ENCODE measurements at places on chromosomes 12 and 14.
A peak's percentile ranks its signal among the peaks of the same experiment; 100 is the strongest.

DNA sequence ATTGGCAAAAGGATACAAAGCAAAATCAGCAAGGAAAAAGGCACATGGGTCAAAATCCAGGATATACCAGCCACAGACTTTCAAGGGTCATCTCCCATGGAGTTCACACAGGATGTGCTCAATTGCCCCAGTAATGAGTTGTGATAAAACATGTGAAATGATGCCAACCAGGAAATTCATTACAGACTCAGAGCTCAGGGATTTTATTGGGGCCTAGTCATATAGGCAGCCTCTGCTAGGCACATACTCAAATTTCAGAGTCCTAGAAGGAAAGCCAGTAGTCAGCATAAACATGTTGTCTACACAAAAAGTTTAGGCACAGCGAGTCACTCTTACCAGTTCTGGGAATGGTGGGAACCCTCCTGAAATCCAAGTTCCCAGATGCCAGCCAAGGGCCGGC is 64.4 kb upstream of the OSBPL8 start:
- DNase-seq = peak; percentile 19

DNA sequence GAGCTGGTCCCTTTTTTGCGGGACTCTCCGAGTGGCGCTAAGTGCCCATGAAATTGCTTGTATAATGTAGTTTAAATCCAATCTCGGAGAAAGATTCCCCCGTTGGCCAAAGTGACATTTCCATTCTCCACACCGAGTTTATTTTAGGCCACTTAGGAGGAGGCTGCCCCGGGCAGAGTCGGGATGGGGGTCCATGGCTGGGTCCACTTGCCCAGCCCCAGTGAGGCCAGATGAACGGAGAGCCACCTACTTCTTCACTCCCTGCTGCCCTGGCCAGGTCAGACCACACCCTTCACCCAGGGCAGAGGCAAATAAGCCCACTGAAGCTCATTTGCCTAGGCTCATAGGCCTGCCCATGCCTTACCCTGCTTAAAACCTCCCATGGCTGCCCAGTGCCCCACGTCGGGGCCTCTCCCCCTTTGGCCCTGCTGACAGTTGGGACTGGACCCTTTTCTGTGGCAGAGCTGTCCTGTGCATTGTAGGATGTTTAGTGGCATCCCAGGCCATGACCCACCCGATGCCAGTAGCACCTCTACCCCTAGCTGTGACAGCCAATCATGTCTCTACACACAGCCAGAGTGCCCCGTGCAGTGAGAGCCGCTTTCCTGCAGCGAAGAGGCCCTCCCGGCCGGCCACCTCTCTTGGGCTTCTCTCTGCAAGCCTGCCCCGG is 51.3 kb downstream of the FAM222A start:
- DNase-seq = no peak

- DNase-seq = peak; percentile 22
Observed at GRCh38 chr14:92578511-92578910, 64.9 kb downstream of the RIN3 start.

- DNase-seq = no peak
Observed at GRCh38 chr12:4117386-4118016, 156.1 kb upstream of the CCND2 start.

GRCh38 chr12:5778821-5779220 is 166.2 kb downstream of the ANO2 start:
- no peak for DNase-seq

DNA sequence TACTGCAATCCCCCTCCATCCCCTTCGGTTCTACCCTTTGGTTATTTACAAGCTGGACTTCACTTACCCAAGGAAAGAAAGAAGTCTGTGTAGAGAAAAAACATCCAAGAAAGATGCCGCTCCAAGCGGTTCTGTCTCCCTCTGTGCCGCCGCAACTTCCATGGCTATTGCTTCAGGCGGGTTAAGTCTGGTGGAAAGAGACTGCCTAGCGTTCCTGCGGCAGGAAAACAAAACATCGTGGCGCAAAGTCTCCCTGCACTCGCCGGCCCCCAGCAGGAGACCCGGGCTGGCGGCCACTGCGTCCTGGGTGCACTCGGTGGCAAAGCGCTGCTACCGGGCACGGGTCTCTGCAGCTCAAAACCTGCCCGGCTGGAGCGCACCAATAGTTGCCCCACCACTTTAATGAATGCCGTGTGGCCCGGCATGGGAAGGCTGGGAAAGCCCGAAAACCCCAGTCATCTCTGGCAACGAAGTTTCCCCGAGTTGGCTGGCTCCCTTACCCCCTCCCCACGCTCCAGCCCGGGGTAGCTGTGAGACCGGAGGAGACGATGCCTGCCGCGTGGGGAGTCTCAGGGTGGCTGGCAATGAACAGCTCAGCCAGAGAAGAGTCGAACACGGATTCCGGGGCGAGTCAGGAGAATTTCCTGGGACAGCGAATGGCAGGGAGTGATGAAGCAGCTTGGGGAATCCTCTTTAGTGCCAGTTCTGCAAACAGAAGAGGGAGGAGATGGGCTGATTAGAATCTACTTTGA is 3.5 kb upstream of the KCNK10 start:
- no peak for DNase-seq

DNA sequence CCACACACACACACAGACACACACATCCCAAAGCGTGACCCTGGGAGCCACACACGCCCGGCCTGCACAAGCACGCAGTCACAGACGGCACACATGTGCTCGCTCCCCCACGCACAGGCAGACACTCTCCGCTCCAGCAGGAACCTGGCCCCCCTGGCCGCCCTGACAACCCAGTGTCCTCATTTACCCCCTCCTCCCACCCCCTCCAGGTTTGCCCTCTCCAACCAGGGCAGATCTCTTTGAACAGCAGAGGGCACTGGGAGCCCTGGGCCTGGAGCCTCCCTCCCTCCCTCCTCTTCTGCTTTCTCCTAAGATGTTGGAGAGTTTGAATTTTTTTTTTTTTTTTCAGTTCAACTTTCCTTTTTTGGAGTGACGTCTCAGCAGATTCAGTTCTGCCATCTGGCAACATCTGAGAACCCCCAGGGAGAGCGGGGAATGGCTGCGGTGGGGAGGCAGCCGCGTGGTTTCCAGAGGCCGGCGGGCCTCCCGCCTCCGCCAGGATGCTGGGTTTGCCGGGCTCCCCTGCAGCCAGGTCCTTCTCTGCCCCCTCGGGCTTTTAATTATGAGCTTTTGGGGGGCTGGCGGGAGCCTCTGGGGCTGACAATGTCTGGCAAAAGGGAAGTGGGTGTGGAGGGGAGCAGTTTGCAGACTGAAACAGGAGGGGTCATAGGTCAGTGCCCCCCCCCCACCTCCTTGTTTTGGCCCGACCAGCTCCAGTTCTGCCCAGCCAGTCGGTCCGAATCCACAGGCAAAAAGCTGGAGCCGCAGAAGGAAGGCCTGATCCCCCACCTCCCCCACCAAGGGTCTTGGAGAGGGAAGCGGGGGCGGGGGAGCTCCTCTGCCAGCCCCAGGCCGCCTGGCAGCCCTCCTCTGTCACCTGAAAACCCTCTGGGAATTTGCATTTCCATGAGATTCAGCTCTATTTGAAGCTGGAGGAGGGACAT is 1.3 kb upstream of the NCOR2 start:
- peak; percentile 84 for DNase-seq

DNA sequence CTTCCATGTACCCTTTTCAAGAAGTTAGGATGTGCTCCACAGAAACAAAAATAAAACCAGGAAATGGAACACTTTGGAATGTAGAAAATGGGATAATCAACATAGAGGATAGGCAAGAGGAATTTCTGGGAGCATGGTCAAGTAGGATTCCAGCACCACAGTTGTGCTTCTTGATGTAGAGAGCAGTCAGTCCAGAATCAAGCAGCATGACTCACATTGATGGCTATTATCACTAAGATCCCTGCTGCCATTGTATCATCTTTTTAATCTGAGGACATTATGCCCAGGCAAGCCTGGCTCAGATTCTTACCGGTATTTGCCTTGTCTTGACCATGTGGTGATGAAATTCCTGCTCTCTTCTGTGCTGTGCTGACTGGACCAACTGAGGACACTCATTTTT is 5.7 kb downstream of the ETFRF1 start:
- peak; percentile 20 for DNase-seq

DNA sequence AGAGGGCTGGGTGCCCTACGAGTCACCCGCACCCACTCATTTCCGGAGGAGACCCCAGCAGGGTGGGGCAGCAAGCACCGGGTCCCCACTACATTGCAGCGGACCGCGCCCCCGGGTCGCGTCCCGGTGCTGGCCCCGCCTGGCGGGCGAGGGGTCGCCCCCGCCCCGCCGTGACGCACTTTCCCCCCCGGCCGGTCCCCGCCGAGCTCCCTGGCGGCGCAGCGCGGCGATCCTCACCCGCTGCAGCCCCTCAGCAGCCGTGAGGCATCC is 106.1 kb downstream of the PRICKLE1 start:
- DNase-seq = peak; percentile 73

GRCh38 chr12:65532764-65533163 is 254.3 kb downstream of the MSRB3 start:
- peak; percentile 39 for DNase-seq

- peak; percentile 60 for DNase-seq
Observed at GRCh38 chr12:46915082-46915481, 89.3 kb upstream of the SLC38A4 start.

DNA sequence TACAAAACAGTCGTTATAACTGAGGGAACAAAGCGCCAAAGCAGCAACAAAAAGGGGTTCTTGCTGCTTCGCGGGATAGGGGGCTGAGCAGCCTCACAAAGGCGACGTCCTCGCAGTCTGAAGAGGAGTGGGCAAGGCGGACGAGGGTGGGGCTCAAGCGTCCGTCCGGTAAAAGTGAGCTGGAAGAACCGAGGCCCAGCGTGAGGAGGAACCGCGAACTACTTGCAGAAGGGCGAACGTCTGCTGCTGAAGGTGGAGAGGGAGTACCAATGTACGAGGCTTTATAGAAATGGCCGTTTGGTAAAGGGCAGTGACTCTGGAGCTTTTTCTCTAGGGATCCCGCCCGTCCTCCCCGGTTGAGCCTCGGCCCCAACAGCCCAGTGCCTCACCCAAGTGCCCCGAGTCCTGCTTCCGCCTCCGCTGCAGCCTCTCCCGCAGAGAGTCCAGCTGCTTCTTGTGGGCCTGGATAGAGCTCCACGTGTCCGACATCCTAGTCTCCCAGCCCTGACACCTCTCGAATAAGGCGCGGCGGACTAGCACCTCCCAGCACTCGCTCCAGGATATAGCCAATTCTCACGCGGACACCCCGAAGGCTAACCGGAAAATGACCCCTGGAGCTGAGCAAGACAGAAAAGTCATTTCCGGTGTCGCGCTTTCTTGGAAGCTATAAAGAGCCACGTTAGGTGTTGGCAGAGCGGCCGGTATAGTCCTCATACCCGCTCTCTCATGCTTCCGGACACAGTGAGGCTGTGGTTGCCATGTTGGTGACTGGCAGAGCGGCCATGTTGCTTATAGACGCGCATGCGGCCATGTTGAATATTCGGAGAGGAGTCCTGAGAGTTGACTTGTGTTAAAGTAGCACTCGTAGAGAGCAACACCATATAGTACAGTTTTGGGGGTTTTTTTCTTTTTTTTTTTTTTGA is at the start of gene METTL3:
TSS of gene METTL3 (minus strand) at position 606 of the 923 bp plus-strand sequence. CDS start at position 489, 117 bp downstream.
- DNase-seq = peak; percentile 90

DNA sequence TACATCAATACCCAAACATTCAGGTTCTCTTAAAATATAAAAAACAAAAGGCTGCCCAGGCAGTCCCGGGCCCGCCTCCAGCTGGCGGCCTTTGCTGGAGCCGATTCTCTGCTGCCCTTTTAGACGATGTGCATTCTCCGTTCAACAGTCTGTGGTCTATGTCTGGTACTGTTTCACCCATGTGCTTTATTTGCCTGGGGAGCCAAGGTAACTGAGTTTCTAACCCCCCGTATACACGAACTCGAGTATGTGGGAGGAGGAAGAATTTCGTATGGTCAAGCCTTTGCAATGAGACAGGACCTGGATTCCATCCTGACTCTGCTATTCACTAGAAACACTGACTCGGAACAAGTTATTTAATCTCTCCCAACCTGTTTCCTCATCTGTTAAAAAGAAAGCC is 54.1 kb upstream of the GPR68 start:
- DNase-seq = no peak

Data from AG08396 (cell line).